ENCODE measurements at places on chromosomes 4 and X.

DNA sequence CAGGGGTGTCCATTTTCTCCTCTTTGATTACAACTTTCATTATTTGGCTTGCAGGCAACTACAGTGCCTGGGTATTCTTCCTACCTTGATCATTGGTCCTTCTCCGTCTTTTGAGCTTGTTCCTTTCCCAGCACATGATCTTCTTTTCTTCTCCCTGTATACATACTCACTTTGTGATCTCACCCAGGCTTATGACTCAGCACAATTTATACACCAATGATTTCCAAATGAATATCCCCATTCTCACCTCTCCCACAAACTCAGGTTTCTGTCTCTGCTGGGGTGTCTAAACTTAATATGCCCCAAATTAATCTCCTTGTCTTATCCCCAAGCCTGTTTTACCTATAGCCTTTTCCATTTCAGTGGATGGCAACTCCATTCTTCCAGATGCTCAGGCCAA lies 19.5 kb upstream of the C4orf54 start:
- no peak for DNase-seq

DNA sequence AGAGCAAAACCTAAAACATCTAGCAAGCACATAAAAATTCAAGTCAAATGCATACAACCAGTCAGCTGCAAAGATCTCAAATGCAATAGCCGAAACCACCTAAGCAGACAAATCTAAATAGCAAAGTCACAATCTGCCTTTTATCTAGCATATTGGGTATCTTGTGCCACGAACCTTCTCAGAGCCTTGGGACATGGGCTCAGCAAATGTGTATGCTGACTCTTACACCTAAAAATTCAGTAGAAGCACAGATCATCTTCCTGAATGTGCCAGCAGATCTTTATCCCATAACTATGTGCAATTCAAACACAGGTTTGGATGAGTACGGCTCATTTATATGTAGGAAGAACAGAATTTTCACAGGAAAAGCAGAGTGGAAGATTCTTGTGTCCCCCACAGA lies 492.1 kb downstream of the INPP4B start:
- DNase-seq = no peak

DNA sequence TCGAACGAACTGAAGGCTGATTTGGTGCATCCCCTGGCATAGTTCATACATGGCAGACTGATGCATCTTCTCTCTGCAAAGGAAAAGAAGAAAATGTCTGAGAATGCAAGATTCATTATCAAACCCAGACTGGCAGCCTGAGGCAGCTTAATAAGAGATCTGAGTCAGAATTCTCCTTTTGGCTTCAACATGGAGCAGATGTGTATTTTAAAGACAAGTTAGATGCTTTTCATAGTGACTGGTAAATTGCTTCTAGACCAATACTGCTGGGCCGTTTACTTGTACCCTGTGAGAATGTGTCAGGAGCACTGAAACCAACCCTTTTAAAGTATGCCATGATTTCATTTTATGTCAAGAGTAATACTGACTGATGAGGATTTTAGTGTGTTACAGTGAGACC lies 322.0 kb downstream of the NR3C2 start:
- no peak for DNase-seq

- no peak for DNase-seq
These were observed 23.7 kb downstream of the SLC10A6 start for GRCh38 chr4:86825511-86825910.

DNA sequence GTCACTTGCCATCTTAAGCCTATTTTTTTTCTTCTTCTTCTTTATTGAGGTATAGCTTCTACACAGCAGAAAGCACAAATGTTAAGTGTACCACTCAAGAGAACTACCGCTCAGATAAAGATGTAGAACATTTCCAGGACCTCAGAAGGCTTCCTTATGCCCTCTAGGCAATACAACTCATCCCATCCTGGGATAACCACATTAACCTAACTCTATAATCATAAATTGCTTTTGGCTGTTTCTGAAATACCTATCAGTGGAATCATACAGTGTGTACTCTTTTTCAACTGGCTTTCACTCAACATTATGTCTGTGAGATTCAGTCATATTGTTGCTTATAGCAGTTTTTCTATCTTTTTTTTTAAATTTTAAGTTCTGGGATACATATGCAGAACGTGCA lies 51.7 kb downstream of the ARFIP1 start:
- no peak for DNase-seq

GRCh38 chrX:54560411-54560810 lies 30.4 kb downstream of the GNL3L start:
- DNase-seq = no peak

DNA sequence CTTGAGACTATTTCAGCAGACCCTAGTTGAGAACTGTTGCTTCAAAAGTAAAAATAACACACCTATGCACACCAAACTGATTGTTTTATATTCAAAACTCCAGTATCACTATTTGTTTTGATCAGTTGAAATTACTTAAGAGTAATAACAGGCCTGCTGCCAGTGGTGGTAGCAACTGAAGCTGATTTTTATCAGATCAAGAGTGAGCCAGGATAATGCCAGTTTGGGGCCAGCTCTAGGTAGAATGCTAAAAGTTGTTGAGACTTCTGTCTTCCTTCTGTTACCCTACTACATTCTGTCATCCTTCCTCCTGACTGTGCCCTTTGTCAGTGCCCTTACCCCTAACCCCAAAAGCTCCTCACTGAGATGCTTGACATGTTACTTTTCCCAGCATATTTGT lies 228.7 kb upstream of the SPRY1 start:
- no peak for DNase-seq

DNA sequence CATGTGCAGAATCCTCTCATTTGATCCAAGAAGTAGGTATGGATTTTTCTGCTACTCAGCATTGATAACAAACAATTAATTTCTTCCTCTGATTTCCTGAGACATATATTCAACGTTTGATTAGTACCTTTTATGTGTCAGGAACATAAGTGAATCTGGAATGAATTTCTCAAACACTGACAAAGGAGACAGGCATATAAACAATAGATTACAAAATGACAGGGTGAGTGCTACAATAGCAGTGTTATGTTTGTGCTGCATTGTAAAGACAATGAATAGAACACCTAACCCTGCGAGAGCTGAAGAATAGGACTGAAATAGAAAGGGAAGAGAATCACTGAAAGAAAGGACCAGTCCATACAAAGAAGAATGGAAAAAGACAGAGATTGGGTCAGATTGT lies 52.9 kb downstream of the ARHGAP24 start:
- DNase-seq = no peak

- no peak for DNase-seq
These were observed 581.6 kb upstream of the FTHL17 start for GRCh38 chrX:31653422-31653821.

GRCh38 chrX:10156199-10157031 lies at the start of gene CLCN4:
CLCN4 (plus strand) TSS chrX:10156975; CDS start chrX:10185033, 28,058 bp downstream.
- no peak for DNase-seq

- no peak for DNase-seq
These were observed 44.3 kb downstream of the FBXL5 start for GRCh38 chr4:15610855-15611254.

GRCh38 chr4:37648084-37648817 lies 37.9 kb downstream of the RELL1 start:
- no peak for DNase-seq

GRCh38 chr4:55382488-55383003 lies 13.2 kb upstream of the TMEM165 start:
- no peak for DNase-seq

DNA sequence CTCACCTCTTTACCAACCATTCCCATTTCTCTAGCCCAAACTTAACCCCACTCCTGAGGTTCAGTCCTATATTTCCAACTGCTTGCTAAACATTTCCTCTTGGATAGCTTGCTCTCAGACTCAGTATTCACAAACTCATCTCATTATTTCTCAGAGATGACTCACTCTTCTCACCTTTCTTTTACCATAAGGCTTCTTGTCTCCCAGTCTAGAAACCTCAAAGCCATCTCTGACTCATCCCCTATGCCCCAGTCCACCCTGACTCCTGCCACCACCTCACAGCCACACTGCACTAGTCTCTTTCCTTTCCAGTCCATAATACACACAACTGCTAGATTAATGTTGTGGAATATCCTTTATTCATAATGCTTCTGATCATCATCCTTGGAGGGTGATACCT lies 4.8 kb downstream of the FRMPD3 start:
- DNase-seq = no peak

- DNase-seq = no peak
These were observed 3.0 kb downstream of the RAB9A start for GRCh38 chrX:13691841-13692371.

GRCh38 chr4:68599150-68599549 lies 23.0 kb upstream of the UGT2B17 start:
- no peak for DNase-seq

GRCh38 chr4:14262221-14262620 lies 634.7 kb upstream of the BOD1L1 start:
- no peak for DNase-seq

- no peak for DNase-seq
These were observed 30.6 kb upstream of the MCF2 start for GRCh38 chrX:139738581-139738980.
